Fibroblast of lung (primary cell): ENCODE measurements at places on chromosomes 2 and 18. TPM values are rescaled to one million over a fixed set of nuclear protein-coding genes. Genes with fewer than 3 reads are reported as not detected.

The MEP1B gene
- under 0.01 TPM in 2 replicates for total RNA-seq

The NYAP2 gene
- under 0.01 TPM in 1 of 2 replicates, not detected in the other for total RNA-seq

The GAREM2 gene
- 0.66 and 0.77 TPM in 2 replicates for total RNA-seq

The KLHL14 gene
- total RNA-seq, result not detected in 2 replicates

The ADD2 gene
- 2.5 and 2.6 TPM in 2 replicates for total RNA-seq

The ABCG8 gene
- total RNA-seq, result not detected in 2 replicates

The DUSP2 gene
- 0.33 and 1.0 TPM in 2 replicates for total RNA-seq

The ZDBF2 gene
- 11.6 TPM in 2 replicates for total RNA-seq

The BUB1 gene
- 3.9 and 11.2 TPM in 2 replicates for total RNA-seq

The DOK6 gene
- total RNA-seq, result 4.0 and 6.7 TPM in 2 replicates

The COL3A1 gene
- 925 and 2,431 TPM in 2 replicates for total RNA-seq

The CRACDL gene
- total RNA-seq, result under 0.01 TPM in 1 of 2 replicates, not detected in the other

The KCNE4 gene
- 11.0 and 25.3 TPM in 2 replicates for total RNA-seq

The TUBA3E gene
- not detected in 2 replicates for total RNA-seq

The POTEJ gene
- not detected in 2 replicates for total RNA-seq

The GPBAR1 gene
- total RNA-seq, result under 0.01 TPM in 1 of 2 replicates, not detected in the other

The NDUFS1 gene
- total RNA-seq, result 81.2 and 133 TPM in 2 replicates

The CDKL4 gene
- 3.0 and 3.1 TPM in 2 replicates for total RNA-seq

The DSC2 gene
- under 0.01 TPM in 2 replicates for total RNA-seq
